ENCODE measurements at places on chromosomes 13 and 19. TPM values are rescaled to one million over a fixed set of nuclear protein-coding genes. Genes with fewer than 3 reads are reported as not detected.

Gene TJP3
- 42.8 TPM for total RNA-seq

Gene KLHL1
- total RNA-seq: 0.14 TPM

GRCh38 chr13:99944102-99944501, 27.5 kb downstream of the ZIC5 start:
- no peak for DNase-seq

GRCh38 chr19:718991-719512, 10.3 kb downstream of the PALM start:
- peak; percentile 81 for DNase-seq

DNA sequence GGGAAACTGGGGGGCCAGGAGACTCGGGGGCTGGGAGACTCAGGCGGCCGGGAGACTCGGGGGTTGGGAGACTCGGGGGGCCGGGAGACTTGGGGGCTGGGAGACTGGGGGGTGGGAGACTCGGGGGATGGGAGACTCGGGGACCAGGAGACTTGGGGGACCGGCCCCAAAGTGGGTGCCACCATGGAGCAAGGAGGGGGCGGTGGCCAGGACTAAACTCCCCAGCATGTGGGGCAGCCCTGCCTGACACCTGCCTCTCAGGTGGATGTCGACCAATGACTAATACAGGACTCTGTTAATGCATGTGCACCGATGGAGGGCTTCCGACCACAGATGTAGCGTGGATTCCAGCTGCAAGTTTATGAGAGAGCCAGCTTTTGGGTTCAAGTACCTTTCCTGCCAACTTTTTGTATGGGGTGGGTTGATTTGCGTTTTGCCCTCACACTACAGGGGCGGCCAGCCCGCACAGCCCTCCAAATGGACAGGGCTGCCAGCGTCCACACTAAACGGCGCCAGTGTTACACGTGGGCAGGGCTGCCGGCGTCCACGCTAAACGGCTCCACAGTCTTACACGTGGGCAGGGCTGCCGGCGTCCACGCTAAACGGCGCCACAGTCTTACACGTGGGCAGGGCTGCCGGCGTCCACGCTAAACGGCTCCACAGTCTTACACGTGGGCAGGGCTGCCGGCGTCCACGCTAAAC, 62.2 kb downstream of the RASA3 start:
- no peak for DNase-seq

DNA sequence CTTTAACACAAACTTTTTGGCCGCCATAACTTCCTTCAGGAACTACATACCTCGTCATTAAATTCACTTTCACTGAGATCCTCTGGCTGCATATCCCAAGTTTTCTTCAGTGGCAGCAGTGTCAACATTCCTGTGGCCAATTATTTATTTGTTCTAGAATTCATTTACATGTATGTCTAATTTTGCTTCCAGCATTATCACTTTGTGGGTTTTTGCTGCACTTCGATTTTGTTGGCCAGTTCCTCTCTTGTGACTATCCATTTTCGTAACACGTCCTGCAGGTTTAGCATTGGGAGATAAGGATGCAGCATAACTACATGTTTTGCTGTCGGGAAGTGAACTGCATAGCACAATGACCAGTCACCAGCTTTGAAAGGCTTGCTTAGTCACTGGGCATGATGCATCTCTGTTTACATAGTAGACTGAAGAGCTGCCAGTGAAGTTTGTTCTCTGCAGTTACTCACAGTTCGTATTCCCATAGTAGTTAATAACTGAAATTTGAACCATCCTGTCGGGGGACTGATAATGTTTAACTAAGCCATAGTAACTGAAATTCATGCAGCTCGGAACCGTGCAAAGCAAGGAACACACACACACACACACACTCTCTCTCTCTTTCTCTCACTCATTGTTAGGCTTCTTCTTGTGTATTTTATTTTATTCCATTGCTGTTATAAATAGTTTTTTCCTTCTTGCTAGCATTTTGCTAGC, 28.3 kb downstream of the ZNF507 start:
- peak; percentile 73 for DNase-seq

GRCh38 chr13:59024434-59024833, 1139.3 kb downstream of the DIAPH3 start:
- no peak for DNase-seq

DNA sequence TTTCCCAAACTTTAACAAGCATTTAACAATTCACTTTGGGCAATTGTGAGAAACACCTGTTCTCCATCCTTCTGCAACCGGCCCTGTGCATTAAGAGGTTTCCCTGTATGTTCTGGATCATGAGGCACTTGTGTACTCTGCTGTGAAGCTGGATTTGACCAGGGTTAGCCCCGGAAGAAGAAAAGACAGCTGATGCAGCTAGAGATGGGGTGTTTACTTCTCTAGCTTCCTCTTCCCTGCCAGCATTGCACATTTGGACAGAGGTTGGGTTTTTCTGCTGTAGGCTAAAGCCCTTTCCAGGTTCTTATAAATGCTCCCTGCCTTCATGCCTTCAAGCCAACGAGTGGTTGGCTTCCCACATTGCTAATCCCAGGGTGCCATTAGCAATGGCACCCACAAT, 20.9 kb downstream of the MBD3L2B start:
- DNase-seq: no peak

DNA sequence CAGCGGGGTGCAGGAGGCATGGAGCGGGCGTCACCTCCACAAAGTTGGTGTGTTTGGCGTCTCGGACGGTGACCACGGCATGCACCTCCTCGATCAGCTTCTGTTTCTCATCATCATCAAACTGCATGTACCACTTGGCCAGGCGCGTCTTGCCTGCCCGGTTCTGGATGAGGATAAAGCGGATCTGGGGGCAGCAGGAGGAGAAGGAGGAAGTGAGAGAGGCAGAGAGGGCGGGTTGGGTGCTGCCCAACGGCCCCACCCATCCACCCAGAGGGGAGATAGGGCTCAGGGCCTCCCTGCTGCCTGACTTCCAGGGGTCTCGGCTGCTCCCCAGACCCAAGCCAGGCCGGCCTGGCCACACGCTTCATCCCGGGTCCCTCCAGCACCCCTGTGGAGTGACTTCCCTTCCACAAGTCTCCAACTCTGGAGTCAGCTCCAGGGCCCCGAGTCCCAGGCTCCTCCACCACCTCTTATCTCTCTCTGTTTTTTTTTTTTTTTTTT, 4.6 kb downstream of the AP2S1 start:
- DNase-seq: no peak

DNA sequence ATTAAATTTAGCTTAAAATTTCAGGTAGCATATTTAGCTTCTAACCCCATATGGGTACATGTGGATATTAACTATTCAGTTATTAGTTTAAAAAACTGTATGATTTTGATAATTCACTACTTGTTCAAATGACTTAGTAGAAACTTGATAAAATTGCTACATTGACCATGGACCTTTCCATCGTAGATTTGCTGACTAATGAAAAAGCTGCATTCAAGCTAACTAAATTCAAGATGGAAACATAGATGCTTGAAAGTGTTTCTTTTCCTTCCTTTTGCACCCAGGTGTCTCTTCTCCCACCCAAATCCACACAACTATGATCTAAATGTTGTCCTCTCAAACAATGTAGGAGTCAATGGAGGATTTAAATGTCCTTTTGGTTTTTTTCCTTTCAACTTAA, 439.2 kb downstream of the TBC1D4 start:
- DNase-seq: no peak

Gene ADGRE3
- total RNA-seq: 2.1 TPM

Gene PTGER1
- 2.0 TPM for total RNA-seq

DNA sequence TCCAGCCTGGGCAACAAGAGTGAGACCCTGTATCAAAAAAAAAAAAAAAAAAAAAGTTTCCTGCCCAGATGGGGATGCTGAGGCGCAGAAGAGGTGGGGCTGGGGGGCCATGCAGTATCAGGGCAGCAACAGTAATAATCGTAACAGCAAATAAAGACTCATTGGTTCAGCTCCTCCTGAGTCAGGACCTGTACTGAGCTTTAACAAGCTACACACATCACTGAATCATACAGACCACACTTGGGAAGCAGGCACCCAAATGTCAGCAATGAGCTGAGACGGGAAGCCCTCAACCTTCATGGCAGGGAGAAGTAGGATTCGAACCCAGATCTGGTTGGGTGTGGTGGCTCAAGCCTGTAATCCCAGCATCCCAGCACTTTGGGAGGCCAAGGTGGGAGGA, 10.6 kb upstream of the DPF1 start:
- DNase-seq: no peak

GRCh38 chr13:108267347-108267746, 2.2 kb upstream of the TNFSF13B start:
- no peak for DNase-seq

GRCh38 chr19:41226053-41226873, 7.2 kb downstream of the AXL start:
- peak; percentile 54 for DNase-seq

DNA sequence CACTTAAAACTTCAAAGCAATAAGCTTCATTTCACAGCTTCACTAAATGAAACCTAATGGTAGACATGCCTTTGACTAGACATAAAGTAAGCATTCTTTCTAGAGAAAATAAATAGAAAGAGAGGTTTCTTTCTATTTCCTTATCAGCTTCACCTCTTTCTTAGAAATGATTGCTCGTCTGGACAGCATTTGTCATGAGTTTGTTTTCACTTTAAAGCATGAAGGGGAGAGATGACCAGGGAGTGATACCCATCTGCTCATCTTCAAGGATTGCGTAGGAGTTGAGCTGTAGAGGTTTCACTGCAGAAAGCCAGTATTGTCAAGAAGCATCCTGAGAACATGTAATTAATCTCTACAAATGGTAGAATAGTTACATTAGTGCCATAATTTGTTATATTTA, 61.3 kb downstream of the COL4A2 start:
- no peak for DNase-seq

DNA sequence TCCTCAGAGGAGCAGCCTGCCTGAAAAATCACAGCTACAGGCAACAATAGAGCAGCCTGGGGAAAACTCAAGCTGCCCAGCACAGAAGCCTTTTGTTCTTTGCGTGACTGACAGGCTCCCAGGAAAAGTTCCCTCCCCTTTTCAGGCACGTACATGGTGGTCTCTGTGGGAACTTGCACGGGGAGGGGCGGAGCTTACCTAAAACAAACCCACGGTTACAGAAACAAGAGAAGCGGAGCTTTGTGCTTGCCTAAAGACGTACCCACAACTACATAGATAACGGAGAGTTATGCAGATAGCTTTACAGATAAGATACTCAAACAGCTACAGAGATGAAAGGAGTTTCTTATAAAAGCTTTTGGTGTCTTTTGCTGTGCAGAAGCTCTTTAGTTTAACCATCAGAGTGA, 11.4 kb downstream of the ETFB start:
- DNase-seq: peak; percentile 65

DNA sequence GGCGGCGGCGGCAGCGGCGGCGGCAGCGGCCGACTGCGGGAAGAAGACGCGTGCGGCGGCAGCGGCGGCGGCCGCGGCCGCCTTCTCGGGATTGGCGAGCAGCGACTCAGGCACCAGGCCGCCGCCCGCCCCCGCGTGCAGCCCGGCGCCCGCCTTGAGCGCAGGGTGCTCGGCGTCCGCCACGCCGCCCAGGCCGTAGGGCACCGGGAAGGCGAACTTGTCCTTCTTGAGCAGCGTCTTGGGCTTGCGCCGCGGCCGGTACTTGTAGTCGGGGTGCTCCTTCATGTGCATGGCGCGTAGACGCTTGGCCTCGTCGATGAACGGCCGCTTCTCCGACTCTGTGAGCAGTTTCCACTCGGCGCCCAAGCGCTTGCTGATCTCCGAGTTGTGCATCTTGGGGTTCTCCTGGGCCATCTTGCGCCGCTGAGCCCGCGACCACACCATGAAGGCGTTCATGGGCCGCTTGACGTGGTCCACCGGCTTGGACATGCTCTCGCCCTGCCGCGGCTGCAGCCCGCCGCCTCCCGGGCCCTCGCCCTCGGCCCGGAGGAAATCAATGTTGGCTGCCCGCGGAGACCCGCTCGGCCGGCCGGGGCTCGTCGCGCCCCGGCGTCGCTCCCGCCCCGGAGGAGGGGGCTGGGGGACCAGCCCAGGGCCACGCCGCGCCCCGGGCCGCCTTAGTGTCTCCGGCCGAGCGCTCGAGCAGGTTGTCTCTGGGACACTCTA, 621 bp downstream of the SOX21 start:
- DNase-seq: peak; percentile 37

- peak; percentile 15 for DNase-seq
Observed at GRCh38 chr13:81199956-81200355, 859.0 kb upstream of the SPRY2 start.

Gene ACTN4
- 552 TPM for total RNA-seq

GRCh38 chr13:37406031-37406430, 192.5 kb downstream of the POSTN start:
- no peak for DNase-seq

Gene CALR3
- total RNA-seq: not detected

- no peak for DNase-seq
Observed at GRCh38 chr13:44120849-44121755, 241.4 kb downstream of the LACC1 start.

GRCh38 chr19:2043961-2044708, 6.9 kb downstream of the MKNK2 start:
- DNase-seq: no peak

Gene NEK5
- total RNA-seq: 13.3 TPM

DNA sequence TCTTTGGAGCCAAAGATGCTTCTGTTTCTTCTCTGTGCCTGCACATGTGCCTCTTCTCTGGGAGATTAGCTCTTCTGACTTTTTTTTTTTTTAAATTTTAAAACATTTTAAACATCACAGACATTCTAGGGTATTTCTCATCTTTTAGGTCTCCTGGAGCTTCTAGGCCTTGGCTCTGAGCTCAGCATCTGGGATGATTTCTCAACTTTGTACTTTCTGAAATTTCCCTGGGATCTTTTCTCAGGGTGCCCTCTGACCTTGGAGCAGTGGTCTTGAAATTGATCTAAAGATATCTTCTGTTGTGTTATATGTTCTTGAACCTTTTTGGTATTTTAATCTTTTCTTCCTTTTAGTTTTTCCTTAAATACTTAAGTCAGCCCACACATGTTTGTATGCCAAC, 6.2 kb downstream of the WASF3 start:
- DNase-seq: no peak

- DNase-seq: peak; percentile 61
Observed at GRCh38 chr19:48964205-48965039, 687 bp upstream of the FTL start.

GRCh38 chr13:97280478-97280877, 58.3 kb downstream of the MBNL2 start:
- DNase-seq: no peak

GRCh38 chr13:23462815-23463559, 29.5 kb upstream of the SACS start:
- DNase-seq: no peak

Data from lung (tissue), 17 donors.